ENCODE measurements at places on chromosomes 13 and 19.

DNA sequence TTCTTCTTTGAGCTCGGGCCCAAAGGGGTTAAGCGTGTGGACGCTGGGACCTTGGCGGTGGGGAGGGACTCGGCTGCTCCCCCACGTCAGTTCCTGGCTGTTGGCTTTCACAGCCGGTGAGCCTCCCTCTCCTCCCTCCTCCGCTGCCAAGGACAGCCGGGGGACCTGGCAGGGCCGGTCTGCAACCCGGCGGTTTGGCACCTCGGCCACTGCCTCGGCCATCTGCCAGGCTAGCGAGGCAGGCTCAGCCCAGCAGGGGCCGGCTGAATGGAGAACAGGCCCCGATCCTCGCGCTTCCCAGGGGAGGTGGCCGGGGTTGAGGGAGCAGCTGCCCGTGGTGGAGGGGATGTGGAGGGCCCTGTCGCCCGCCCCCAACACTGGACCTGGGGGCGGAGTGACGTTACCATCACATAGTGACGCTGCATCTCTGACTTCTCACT lies 5.0 kb downstream of the TLE5 start:
- DNase-seq = no peak

DNA sequence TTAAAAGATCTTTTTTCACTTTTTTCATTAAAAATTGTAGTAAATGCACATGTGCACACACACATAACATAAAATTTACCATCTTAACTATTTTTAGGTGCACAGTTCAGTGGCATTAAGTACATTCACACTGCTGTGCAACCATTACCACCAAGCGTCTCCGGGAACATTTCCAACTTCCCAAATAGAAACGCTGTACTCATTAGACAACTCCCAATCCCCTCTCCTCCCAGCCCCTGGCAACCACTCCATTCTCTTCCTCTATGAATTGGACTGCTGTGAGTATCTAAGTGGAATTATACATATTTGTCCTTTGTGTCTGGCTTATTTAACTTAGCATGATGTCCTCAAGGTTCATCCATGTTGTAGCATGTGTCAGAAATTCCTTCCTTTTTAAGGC lies 11.6 kb downstream of the GJB2 start:
- no peak for DNase-seq

DNA sequence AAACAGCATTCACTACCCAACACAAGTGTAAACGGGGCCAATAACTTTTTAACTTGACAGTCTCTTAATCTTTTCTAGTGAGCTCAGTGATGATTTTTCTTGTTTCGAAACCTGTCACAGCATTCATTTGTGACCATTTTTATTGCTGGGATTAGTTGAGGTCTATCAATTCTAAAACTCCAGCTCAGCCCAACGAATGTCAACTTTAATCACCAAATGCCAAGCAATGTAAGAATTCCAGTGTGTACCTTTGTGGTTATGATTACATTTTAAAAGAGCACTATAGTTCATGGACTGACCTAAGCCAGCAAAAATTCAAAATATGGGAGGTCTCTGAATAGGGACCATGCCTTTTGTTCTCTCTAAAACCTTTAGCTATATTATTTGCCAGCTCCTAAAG lies 694.3 kb upstream of the SGCG start:
- DNase-seq = no peak

DNA sequence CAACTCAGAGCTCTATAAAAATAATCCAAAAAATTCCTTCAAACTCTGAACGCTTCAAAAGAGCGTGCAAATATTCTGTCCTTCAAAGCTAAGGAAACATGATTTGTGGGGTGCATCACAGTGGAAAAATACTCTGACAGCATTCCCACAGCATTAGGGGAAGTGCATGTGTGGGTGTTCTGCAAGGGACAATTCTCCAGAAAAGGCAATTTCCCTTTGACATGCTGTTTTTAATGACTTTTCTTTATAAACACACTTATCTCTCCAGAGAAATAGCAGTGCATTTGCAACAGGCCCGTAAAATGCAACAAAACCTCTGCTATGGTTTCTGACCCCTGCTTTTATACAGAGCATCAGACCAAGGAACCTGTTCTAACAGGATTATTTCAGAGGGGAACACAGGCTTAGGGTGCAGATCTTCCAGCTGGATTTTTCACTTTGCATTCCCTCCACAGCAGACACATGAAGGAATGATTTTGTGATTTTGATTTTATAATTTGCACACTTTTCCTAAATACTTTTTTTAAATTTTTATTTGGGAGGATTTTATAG lies 42.6 kb downstream of the KL start:
- no peak for DNase-seq

DNA sequence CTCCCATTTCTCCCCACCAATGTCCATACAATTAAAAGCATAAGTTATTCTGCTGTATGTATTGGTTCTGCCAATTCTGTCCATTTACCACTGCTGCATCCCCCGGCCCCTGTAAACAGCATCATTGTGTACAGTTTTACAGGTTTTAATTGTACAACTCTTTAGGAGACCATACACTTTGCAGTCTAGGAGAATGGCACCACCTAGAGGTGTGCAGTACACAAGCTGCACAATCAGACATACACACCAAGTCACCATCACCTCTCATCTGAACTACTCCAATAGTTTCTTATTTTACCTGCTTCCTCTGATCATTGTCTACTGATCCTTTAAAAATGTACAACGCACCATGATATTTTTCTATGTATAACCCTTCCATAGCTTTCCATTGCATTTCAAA lies 855.9 kb upstream of the KLHL1 start:
- DNase-seq = peak; percentile 19

- DNase-seq = peak; percentile 78
Measured at GRCh38 chr13:89627996-89628395, 1719.5 kb upstream of the MIR17HG start.

GRCh38 chr13:33110386-33110712 lies 94.1 kb downstream of the KL start:
- DNase-seq = no peak

- DNase-seq = peak; percentile 72
Measured at GRCh38 chr13:74641586-74641985, 507.4 kb upstream of the KLF12 start.
